ENCODE measurements at places on chromosomes 13 and 19.

DNA sequence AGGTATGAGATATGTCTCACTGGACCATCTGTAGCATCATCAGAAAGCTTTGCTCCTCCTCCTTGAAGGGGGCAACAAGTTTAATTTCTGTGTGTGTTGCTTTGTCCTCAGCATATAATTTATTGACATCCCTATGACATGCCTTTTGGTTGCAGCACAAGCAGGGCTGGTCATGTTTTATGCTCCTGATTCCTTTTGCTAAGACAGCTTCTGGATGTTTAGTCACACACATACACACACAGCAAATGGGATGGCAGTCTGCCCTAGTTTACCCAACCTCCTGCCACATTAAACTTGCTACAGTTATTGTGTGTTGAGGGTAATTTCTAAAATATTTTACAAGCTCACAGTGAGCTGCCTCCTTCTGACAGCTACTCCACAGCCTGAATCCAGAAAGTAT is 217.9 kb upstream of the RXFP2 start:
- no peak for DNase-seq

- no peak for DNase-seq
Measured at GRCh38 chr13:98089246-98089645, 53.6 kb upstream of the FARP1 start.

DNA sequence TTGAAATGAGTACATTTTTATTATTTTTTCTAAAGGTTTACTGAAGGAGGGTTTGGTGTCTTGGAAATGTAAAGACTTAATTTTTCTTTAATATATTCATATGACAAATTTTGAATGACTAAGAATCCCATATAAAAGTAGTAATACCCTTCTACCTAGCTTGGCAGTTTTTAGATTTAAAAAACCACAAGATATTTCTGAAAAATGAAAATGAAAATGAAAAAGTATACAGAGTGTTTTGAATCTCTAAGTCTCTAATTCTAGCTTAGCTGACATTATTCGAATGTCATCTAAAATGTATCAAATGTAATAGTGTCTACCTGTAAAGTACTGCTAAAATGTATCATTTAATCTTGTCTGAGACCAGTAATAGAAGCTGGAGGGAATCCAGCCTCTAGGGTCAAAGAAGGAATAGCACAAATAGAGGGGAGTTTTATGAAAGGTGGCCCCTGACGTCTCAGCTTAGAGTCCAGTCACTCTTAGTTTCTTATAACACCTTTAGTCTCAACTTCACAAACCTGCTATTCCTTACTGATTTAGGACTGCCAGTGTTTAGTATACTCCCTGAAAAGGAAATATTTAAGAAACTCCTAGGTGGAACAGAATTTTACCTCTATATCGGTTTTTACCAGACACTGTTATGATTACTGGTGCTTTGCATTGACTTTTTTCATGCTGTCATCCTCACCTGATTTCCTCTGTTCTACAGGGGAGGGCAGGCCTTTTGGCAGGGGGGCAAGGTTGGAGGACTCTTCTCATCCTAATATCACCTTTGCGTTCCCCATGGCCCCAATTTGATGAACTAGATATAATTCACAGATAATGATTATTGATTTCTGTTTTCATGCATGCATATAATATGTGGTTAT is 16.2 kb upstream of the MIR17HG start:
- no peak for DNase-seq

GRCh38 chr19:14835011-14835410 is at the start of the genes OR7A5 and OR7C1:
Gene OR7A5, minus strand, starts transcription at chr19:14835185. Its CDS starts 6,944 bp downstream, at chr19:14828241.
Gene OR7C1, minus strand, starts transcription at chr19:14835185. Its CDS starts 35,049 bp downstream, at chr19:14800136.
- no peak for DNase-seq

DNA sequence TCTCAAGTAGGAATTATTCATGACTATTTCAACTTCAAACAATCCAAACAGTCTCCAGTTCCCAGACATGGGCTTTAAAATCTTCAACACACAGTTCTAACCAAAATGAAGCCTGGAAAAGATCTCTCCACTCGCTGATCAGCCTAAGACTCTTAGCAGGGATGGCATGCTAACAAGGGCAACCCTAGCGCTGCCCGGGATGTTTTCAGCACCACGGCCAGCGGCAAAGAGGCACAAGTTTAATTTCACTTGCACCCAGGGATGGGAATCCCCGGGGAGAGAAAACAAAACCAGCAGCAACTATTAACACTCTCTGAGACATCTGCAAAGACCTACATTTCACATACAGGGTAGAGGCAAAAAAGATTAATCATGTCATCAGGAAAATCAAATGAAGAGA is 43.0 kb downstream of the CACNA1A start:
- no peak for DNase-seq

- no peak for DNase-seq
Measured at GRCh38 chr13:81017513-81018152, 676.7 kb upstream of the SPRY2 start.

DNA sequence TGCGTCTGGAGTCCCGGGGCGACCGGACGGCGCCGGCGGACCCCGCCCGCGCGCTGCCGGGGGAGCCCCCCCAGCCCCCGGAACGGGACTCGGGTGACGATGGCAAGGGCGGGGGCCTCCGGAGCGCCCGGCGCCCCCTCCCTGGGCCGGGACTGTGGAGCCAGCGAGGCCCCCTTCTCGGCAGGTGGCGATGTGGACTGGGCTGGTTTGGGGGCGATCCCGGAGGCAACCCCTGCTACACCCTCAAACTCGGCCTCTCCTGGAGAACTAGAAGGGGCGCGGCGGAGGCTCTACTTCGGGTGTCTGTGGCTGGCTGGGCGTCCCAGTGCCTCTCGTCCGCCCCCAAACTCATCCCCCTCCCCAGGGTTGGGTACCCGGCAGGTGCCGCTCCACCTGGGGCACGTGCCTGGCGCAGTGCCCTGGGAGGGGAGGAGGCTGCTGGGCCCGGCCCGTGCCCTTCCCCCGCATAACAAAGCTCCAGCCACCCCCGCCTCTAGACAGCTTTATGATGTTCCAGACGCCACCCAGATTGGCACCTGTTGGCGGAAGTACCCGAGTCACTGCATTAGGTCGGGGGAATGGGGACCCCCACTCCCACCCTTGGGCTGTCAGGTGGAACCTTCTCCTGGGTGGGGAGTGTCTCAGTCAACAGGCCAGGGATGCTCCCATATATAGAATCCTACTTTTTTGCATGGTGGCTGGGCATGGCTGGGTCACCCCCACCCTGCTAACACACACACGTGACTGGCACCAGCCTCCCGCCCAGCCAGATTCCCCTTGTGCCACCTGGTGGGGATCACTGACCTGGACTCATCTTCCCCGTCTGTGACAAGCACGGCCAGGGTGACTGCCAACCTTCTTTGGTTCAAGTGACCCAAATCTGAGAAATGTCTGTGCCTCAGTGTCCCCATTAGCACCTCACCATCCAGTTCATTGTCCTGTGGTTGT is 722 bp downstream of the PKN1 start:
- peak; percentile 67 for DNase-seq

- DNase-seq = no peak
Measured at GRCh38 chr13:65582160-65582559, 1648.0 kb downstream of the PCDH9 start.

- DNase-seq = no peak
Measured at GRCh38 chr13:113791761-113792160, 32.7 kb downstream of the TMEM255B start.

DNA sequence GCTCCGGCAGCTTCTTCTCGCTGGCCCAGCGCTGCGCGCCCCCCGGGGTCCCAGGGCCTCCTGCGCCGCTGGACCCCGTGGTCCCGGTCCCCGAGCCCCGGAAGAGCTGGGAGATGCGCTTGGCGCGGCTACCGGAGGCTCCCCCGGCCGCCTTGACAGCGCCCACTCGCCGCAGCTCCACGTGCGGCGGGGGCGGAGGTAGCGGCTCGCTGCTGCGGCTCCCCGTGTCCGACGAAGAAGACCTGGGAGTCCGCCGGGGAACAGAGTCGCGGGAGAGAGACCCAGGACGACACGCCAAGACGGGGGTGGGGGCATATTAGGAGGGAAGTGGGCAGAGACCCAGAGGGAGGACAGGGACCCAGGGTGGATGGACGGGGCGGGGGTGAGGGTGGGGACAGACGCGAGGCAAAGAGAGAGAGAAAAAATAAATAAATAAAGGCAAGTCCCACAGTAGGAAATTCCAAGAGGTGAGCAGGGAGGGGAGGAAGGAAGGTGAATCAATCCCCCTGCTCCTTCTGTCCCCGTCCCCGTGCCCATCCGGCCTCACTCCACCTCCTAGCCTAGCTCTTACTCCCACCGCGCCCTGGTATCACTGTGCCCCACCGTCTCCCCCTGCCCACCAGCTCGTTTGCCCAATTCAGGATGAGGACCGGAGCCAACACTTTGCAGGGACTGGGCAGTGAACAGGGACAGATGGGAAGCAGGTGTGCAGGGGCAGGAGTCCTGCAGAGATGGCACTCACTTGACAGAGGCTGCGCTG is 826 bp downstream of the RASIP1 start:
- peak; percentile 55 for DNase-seq

DNA sequence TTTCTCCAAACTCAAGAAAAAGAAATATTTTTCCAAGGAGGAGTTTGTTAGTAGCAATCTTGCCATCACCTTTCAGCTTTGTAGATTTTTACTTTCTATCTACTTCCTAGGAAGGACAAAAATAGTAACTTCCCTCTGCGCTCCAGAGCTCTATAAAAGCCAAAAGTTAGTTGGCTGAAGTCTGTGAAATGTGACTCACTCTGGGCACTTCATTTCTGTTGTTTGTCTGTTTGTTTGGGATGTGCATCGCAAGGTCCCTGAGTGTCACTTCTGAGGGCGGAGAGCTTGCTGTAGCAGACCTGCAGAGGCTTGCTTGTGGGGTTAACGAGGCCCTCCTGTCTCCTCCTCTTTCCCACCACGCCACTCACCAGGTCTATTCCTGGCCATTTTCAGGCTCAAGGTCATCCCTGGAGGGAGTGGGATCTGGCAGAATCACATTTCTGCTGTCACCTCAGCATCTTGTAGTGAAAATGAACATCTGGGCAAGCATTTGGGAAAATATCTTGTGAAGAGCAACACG is 307.6 kb downstream of the GPC6 start:
- DNase-seq = peak; percentile 85

Measured in DMS79 treated with DMSO at 0.1 percent for 48 hours (cell line).